H1 (cell line): ENCODE measurements at places on chromosomes 11 and 22.

GRCh38 chr11:103963648-103964047 lies 72.8 kb upstream of the DDI1 start:
- H3K4me1 ChIP-seq = no peaks in the 10 kb centered on the region
- H3K4me3 ChIP-seq = no peak overlapping the region
- DNase-seq = no peak
- no peaks in the 10 kb centered on the region for H3K27me3 ChIP-seq
- H3K27ac ChIP-seq = no peak overlapping the region
- no peaks in the 10 kb centered on the region for H3K36me3 ChIP-seq

- H3K36me3 ChIP-seq = no peaks in the 10 kb centered on the region
- no peak for DNase-seq
- no peak overlapping the region for H3K27ac ChIP-seq
- no peaks in the 10 kb centered on the region for H3K4me1 ChIP-seq
- no peak overlapping the region for H3K4me3 ChIP-seq
These were observed 167.3 kb downstream of the TBC1D22A start for GRCh38 chr22:46929710-46930204.

GRCh38 chr11:64089493-64089892 lies 53.8 kb downstream of the FLRT1 start:
- no peak for DNase-seq
- H3K36me3 ChIP-seq = no peaks in the 10 kb centered on the region
- peaks cover 56% of the 10 kb centered on the region for H3K27me3 ChIP-seq
- H3K4me3 ChIP-seq = no peak overlapping the region
- H3K27ac ChIP-seq = no peak overlapping the region
- no peaks in the 10 kb centered on the region for H3K4me1 ChIP-seq

DNA sequence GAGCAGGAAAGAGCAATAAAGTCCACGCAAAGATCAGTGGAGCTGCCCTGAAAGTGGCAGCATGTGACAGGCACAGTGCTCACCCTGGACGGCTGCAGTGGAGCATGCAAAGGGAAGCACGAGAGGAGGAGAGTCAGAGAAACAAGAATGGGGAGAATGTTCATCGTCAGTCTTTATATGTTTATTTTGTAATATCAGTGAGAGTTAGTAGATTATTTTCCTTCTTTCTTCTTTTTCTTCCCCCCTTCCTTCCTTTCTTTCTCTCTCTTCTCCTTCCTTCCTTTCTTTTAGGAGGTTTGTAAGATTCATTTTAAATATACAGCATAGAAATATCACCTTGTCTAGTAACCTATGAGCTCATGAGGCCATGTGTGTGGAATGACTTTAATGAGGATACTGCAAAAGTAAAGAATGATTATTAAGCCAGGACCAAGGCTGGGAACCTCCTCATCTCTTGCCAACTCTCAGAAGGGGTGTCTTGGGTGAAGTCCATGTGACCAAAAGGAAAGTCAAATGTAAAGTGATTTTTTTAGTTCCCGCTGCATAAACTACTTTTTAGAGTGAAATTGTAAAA lies 321.1 kb downstream of the AASDHPPT start:
- H3K27me3 ChIP-seq = no peaks in the 10 kb centered on the region
- H3K27ac ChIP-seq = no peak overlapping the region
- DNase-seq = no peak
- no peaks in the 10 kb centered on the region for H3K4me1 ChIP-seq
- no peak overlapping the region for H3K4me3 ChIP-seq

- no peak for DNase-seq
These were observed 12.6 kb upstream of the TFIP11 start for GRCh38 chr22:26524870-26525269.

DNA sequence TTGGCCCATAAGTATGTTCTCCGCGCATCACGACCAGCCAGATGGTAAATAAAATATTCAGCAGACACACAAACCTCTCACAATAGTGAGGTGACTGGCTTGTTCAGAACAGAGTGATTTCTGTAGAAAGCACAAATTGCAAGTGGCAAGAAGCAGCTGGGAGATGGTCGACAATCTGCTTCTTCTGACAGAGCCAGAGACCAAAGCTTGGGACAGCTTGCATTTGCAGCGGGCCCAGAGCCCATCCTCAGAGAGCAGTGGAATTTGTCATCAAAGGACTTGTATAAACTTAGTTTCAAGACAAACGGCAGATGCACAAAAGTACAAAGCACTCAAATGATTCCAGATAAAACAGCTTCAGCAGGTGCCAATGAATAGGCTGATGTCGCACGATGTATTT lies 7.6 kb upstream of the GALNT18 start:
- no peaks in the 10 kb centered on the region for H3K27me3 ChIP-seq
- no peaks in the 10 kb centered on the region for H3K36me3 ChIP-seq
- no peak overlapping the region for H3K4me3 ChIP-seq
- peaks cover 17% of the 10 kb centered on the region for H3K4me1 ChIP-seq

DNA sequence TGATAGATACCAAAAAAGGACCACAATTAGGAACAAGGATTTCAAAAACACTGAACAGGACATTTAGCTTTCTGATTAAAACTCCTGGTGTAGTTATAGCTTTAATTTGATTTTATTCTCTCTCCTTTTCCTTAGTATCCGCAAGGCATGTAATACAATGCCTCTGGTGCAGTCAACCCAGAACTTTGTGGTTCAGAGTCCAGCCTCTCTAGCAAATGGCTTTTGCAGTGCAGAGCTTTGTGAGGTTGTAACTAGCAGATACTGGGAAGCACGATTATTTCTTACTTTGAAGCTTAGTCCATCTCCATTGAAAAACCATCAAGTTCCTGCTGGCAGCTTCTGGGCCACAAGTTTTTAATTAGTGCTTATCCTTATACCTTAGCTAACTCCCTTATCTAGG lies 79.8 kb downstream of the GRIA4 start:
- no peak overlapping the region for H3K27ac ChIP-seq
- H3K36me3 ChIP-seq = no peaks in the 10 kb centered on the region
- H3K4me1 ChIP-seq = no peaks in the 10 kb centered on the region
- no peak overlapping the region for H3K4me3 ChIP-seq
- DNase-seq = no peak
- no peaks in the 10 kb centered on the region for H3K27me3 ChIP-seq

DNA sequence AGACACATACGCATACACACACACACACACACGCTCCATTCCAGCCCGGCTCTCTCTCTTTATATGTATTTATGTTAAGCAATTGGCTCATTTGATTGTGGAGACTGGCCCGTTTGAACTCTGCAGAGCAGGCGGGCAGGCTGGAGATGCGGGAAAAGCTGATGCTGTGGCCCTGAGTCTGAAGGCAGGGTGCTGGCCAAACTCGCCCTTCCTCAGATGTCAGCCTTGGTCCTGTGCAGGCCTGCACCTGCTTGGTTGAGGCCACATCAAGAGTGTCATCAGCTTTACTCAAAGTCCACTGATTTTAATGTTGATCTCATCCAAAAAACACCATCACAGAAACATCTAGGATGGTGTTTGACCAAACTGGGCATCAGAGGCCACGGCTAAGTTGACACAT lies 569.3 kb downstream of the TBC1D22A start:
- H3K4me1 ChIP-seq = no peaks in the 10 kb centered on the region
- H3K4me3 ChIP-seq = no peak overlapping the region
- no peak overlapping the region for H3K27ac ChIP-seq
- no peak for DNase-seq
- no peaks in the 10 kb centered on the region for H3K27me3 ChIP-seq

- no peak overlapping the region for H3K27ac ChIP-seq
- no peaks in the 10 kb centered on the region for H3K4me1 ChIP-seq
- no peaks in the 10 kb centered on the region for H3K36me3 ChIP-seq
- no peak for DNase-seq
These were observed 42.1 kb downstream of the LRRC32 start for GRCh38 chr11:76628408-76628947.

- no peak for DNase-seq
- no peaks in the 10 kb centered on the region for H3K27me3 ChIP-seq
- H3K27ac ChIP-seq = no peak overlapping the region
- H3K36me3 ChIP-seq = no peaks in the 10 kb centered on the region
- no peaks in the 10 kb centered on the region for H3K4me1 ChIP-seq
These were observed 8.0 kb downstream of the SLC22A12 start for GRCh38 chr11:64598797-64599697.

DNA sequence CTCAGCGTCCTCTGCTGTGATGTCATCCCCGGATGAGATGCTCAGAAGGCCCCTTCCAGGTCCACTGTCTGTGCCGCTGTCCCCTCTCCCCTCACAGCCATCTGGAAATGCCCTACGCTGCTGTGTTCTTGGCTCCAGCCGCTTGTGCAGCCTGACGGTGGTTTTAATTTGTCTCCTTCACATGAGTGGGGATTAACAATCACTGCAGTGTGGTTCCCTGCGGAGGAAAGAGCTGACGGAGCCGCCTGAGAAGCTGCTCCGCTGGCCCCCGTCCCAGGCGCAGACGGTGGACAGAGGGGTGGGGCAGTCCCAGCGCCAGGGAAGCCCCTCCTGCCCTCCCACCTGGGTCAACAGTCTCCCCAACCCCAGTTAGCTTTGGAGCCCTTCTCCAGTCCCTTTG lies 67.5 kb upstream of the PHF21B start:
- no peaks in the 10 kb centered on the region for H3K27me3 ChIP-seq
- DNase-seq = no peak
- H3K36me3 ChIP-seq = no peaks in the 10 kb centered on the region
- H3K4me3 ChIP-seq = no peak overlapping the region

DNA sequence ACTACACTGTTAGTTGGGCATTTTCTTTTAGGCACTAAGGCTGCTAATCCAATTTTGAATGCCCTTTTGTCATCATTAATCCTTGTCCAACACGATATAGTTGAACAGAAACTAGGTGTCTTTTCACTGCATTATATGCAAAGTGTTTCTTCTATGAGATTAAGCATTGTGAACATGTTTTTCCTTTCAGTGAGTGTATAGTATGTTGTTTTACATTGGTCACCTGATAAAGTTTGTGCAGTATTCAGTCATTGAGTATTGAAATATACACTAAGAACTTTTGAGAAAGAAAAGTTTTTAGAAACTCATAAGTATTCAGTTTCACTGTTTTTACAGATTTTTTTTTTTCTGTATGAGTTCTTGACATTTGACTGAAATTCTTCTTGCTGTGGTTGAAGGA lies 59.0 kb downstream of the ZC3H12C start:
- H3K4me1 ChIP-seq = no peaks in the 10 kb centered on the region
- no peak overlapping the region for H3K27ac ChIP-seq
- no peak overlapping the region for H3K4me3 ChIP-seq
- no peaks in the 10 kb centered on the region for H3K36me3 ChIP-seq
- H3K27me3 ChIP-seq = no peaks in the 10 kb centered on the region

DNA sequence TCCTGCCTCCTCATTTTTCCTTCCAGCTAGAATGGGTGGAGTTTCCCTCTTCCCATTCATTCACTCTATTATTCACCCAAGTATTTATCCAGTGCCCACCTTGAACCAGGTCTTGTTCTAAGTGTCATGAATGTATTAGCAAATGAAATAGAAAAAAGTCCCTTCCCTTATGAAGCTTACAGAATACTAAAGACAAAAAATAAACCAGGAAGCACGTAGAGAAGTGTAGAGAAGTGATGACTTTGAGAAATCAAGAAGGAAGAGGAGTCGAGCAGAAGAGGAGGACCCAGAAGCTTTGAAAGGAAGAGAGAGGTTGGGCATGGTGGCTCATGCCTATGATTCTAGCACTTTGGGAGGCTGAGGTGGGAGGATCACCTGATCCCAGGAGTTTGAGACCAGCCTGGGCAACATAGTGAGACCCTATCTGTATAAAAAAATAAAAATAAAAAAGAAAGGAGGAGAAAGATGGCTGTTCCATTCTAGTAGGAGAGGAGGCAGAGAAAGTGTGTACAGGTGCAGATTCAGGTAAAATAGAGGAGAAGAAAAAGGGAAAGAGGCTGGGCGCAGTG lies 17.1 kb upstream of the SYVN1 start:
- H3K27ac ChIP-seq = no peak overlapping the region
- no peaks in the 10 kb centered on the region for H3K36me3 ChIP-seq
- H3K4me1 ChIP-seq = no peaks in the 10 kb centered on the region

DNA sequence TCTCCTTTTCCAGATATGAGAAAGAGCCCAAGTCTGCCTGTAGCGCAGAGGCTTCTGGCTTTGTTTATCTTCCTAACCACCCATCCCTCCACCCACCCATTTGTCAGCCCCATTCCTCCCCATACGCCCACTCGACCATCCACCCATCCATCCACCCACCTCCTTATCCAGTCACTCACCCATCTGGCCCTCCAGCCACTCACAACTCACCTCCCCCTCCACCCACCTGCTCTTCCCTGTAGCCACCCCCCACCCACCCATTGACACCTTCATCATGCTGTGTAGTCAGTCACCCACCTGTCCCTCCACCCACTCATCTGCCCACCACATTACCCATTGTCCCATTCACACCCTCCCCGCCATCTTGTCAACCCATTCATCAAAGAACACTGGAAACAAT lies 5.5 kb downstream of the CST6 start:
- H3K27ac ChIP-seq = no peak overlapping the region
- peaks cover 14% of the 10 kb centered on the region for H3K27me3 ChIP-seq
- no peak for DNase-seq
- no peaks in the 10 kb centered on the region for H3K36me3 ChIP-seq

DNA sequence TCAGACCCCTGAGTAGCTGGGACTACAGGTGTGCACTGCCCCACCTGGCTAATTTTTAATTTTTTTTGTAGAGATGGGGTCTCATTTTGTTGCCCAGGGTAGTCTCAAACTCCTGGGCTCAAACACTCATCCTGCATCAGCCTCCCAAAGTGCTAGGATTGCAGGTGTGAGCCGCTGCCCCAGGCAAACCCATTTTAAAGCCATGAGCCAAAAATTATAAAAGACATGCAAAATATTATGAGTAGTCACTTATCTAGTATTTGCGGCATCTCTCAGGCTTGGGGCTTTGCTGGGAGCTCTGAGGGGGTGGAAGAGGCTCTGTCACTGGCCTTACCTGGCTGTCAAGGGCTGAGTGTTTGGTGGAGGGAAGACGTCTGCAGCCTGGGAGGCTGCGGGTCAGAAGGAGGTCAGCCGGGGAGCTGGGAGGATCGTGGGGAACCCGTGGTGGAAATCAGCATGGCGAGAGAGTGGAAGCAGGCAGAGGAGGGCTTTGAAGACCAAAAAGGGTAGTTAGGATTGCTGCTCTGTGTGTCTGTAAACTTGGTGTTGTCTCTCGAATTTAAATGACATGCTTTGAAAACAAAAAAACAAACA lies 69.1 kb upstream of the PARVG start:
- H3K36me3 ChIP-seq = no peaks in the 10 kb centered on the region
- no peak overlapping the region for H3K4me3 ChIP-seq
- DNase-seq = no peak
- peaks cover 18% of the 10 kb centered on the region for H3K4me1 ChIP-seq
- H3K27ac ChIP-seq = no peak overlapping the region

- peaks cover 13% of the 10 kb centered on the region for H3K27me3 ChIP-seq
- H3K4me3 ChIP-seq = no peak overlapping the region
- no peaks in the 10 kb centered on the region for H3K4me1 ChIP-seq
- no peak for DNase-seq
- H3K27ac ChIP-seq = no peak overlapping the region
These were observed 118.0 kb upstream of the IGLL5 start for GRCh38 chr22:22769434-22770279.
